ENCODE measurements at places on chromosomes 5 and 9. TPM values are rescaled to one million over a fixed set of nuclear protein-coding genes. Genes with fewer than 3 reads are reported as not detected.

Gene SLC2A6
- total RNA-seq, result 1.8 TPM

Gene TEX10
- total RNA-seq, result 33.6 TPM

GRCh38 chr9:12813533-12813932, 38.7 kb downstream of the LURAP1L start:
- no peak for DNase-seq

DNA sequence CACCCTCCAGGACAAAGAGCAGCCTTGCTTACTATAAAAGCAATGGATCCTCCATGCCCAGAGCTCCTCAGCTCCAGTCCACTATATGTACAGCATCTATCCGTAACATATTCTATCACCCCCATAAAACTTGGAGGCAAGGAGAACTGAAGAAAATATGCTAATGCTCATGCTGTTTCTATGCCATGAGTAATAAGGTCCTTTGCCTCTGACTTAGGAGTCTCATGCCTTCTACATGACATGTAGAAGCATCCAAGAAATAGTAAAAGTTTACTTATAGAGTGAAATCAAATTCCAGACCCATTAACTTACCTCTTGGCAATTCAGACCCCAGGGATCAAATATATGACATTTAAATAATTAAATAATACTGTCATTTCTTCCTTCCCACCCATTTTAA, 33.7 kb downstream of the SSBP2 start:
- no peak for DNase-seq

Gene FUT7
- 0.39 TPM for total RNA-seq

GRCh38 chr5:387491-388265, 55.3 kb upstream of the EXOC3 start:
- no peak for DNase-seq

Gene AQP7
- total RNA-seq, result 37.0 TPM

GRCh38 chr5:14441641-14442040, 140.0 kb upstream of the OTULINL start:
- DNase-seq, result no peak

Gene SH3GL2
- 0.20 TPM for total RNA-seq

GRCh38 chr5:133902511-133903118, 65.8 kb downstream of the C5orf15 start:
- DNase-seq, result no peak

GRCh38 chr5:107968406-107968843, 297.7 kb upstream of the EFNA5 start:
- DNase-seq, result no peak

GRCh38 chr5:5165541-5166002, 25.4 kb downstream of the ADAMTS16 start:
- no peak for DNase-seq

DNA sequence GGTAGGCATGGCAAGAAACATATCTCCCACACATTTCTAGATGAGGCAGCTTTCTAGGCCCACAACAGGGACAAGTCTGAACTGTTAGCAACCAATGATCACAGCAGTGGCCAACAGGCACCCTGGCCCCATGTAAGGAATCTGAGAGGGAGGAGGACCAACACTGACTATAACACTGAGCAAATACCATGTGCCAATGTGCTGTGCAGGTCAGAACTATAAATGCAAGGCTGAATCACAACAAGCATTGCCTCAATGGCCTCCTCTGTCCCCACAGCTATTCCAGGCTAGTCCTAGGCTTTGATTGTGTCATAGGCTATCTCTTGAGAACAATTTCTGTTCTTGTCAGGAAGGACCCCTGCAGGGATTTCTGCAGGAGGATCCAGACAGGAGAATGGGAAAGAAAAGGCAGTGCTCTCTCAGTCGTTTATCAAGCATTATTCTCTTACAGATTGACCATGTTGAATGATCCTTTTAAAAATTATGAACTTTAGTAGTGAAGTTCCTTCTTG, 221.2 kb downstream of the TLE1 start:
- no peak for DNase-seq

DNA sequence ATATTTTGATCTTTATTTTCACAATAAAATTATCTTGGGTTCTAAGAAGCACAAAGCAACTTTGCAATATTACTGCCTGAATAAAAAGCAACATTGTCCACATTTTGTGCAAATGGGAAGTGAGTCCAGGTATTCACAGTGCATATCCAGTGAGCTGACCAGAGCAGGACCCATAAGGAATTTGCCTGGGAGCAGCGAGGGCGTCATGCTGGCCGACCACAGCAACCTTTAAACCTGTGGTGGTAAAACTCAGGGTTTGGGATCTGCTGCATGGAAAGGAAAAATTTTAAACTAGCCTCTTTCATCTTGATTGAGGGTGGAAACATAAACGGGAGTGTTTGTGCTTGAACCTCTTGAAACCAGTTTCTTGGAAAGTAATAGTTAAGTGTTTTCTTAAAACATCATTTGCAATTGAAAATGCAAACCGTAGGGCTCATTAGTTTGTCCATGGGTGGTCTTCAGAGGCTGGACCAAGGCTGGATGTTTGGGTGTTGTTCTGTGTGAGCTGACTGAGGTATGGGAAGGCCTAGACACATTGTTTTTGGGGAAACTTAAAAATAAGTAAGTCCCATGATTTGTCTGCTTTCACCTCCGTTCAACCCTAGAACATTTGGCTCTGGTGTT, 85.0 kb upstream of the ANKH start:
- DNase-seq, result no peak

- no peak for DNase-seq
Measured at GRCh38 chr5:143456952-143457547, 53.6 kb upstream of the NR3C1 start.

Gene HNRNPA0
- 17.8 TPM for total RNA-seq

DNA sequence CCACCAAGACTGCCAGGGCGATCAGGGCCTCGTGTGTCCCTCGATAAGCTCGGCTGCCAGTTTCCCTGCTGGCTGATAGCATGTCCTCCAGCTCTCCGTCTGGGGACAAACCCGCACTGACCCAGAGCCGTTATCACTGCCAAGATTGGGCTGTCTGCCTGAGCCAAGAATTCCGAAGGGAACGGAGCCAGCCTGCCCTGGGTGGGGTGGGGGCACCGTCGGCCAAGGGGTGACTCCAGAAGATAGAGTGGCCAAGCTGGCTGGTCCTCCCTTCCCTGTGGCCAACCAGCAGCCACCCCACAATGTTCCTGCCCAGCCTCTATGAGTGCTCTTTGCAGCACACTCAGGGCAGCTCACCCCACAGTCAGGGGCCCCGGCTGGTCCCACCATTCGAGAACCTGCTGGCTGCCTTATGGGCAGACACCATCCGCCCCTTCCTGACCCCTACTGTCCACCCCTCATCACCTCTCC, 29.4 kb downstream of the HRH2 start:
- no peak for DNase-seq

Gene AFAP1L1
- 20.8 TPM for total RNA-seq

Data from skin of body (tissue), 3 donors.